ENCODE measurements at places on chromosomes 5 and 9. TPM values are rescaled to one million over a fixed set of nuclear protein-coding genes. Genes with fewer than 3 reads are reported as not detected.
A peak's percentile ranks its signal among the peaks of the same experiment; 100 is the strongest.

The SLC2A6 gene
- total RNA-seq = 21.1 TPM

The F2RL2 gene
- 26.0 TPM for total RNA-seq

The SNCAIP gene
- 0.84 TPM for total RNA-seq

The FRRS1L gene
- total RNA-seq = 1.1 TPM

The FOXD4L5 gene
- total RNA-seq = 0.11 TPM

The IL6ST gene
- total RNA-seq = 158 TPM

The RETREG1 gene
- 1.5 TPM for total RNA-seq

GRCh38 chr5:124126504-124127217 is 614.7 kb downstream of the CSNK1G3 start:
- no peak for DNase-seq

DNA sequence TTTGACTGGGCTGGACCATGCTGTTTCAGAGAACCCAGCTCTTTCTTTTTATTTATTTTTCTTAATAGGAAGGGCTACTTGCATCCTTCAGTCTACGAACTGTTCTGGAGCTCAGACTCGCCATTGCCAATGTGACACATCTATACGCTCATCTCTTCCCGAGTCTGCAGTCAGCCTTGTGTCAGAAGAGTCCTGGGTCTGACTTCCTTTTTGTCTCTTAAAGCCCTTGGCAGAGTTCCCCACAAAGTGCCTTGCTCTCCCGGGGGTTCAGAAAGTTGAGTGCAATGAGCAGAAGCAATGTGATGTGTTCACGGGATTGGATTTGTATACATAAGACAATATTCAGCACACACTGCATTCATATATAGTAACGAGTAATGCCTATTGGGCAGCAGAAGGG is 140.4 kb downstream of the ATPSCKMT start:
- DNase-seq = no peak

DNA sequence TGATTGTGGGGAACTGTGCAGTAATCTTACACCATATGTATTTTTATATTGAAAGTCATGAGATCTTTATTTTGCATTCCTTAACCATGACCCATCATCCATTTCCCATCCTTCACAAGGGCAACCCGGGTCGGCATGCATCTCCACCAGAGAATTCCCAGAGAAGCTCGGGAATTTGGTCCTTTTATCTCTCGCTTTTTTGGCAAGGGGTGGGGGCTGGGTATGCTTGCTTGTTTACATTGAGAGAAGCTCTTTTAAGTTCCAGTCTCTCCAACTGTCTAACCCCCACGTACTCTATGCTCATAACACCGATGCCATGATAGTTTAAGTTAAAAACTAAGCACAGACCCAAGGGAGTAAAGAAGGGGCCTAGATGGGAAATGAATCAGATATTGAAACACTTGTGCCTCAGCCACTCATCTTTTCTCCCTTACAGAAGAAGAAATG is 109.9 kb upstream of the NFIB start:
- DNase-seq = peak; percentile 77

- no peak for DNase-seq
These were observed 456.8 kb downstream of the EBF1 start for GRCh38 chr5:158642879-158643278.

DNA sequence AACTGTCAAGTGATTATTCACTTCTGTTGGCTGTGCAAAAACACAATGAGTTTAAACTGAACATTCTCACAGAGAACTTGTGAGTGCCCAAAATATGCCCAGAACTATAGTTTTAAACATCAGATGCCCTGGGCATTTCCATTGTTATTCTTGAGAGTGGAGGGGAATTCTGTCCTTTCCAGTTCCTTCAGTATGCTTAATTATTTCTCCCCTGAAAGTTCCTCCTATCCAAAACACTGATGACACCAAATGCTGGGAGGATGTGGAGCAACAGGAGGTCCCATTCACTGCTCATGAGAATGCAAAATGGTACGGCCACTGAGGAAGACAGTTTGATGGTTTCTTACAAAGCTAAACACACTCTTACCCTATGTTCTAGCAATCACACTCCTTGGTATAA is 55.5 kb downstream of the ROR2 start:
- no peak for DNase-seq

DNA sequence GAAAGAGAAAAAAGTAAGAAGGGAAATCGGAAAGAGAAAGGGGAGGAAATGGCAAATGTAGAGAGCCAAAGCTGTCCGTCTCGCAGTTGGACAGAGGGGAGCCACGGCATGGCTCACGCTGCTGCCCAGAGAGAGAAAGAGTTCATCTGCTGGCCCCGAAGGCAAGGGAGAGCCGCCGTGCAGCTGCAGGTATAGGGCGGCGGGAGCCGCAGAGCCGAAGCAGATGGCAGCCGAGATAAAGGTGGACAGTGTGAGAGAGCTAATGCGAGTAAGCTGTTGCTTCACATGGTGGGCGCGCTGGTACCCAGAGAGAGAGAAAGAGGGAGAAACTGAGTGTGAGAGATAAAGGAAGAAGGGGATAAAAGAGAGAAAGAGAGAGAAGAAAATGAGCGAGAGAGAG is 188.4 kb upstream of the PPP1R26 start:
- no peak for DNase-seq

DNA sequence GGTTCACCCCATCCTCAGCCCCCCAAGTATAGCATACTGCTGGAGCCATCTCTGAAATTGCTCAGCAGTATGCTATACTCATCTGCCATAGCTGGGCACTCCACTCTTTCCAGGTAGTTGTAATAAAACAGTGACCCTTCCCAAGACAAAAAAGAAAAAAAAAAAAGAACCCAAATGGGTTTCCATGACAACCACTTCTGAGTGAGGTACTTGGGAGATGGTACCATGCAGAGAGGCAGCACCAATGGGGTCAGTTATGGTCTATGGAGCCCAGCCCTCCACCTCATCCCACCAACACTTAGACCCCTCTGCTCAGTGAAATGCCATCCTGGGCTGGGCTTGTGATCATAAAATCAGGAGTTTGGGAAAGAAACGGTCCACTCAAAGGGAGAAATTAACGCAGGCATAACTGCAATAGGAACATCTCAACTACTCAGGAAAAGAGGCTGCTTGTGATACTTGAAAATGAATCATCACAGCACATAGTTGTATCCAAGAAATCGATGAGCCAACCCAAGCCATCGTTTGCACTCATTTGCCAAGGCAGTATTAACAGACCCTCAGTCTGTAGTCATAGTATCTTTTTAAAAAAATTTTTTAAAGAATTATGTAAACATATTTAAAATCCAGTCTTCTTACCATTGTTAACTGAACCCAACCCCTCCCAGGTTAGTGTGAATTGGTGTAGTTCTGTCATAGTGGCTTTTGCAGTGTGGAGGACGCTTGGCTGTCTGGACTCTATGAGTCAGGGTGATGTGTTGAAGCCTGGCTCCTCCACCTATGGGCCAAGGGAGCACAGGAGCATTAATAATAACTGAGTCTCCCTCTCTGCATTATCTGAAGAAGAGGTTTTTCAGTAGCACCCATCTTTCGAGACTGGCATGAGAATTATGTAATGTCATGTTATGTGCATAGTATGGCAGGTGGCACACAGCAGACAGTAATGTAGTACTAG is 402.7 kb downstream of the SPOCK1 start:
- peak; percentile 76 for DNase-seq

DNA sequence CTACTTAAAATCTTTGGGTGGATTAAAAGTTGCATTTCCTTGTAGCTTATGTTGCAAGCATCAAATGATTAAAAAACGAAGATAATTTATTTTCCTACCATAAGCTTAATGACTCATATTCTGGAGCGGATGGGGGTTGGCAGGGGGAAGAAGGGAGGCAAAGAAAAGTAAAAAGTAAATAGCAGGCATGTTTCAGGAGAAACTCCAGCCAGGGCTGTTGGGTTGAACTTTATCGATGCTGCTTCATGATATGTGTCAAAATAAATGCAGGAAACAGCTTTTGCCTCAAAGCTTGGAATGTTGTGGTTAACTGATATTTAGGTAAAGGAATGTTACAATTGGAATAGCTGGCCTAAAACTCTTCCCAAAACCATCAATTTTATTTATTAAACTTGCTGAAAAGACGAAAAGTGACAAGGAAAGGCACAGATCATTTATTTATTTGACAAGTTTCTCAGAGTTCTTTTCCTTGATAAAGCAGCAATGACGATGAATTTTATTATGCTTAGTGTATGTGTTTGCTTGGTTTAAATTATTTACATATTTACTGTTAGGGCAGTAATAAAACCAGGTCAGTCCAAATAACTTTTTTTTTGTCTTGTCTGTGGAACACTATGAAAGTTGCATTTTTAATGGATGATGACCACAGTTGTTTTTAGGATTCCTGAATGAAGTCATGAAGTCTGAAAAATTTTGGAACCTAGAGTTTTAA is 177.9 kb downstream of the PCSK1 start:
- peak; percentile 98 for DNase-seq

- DNase-seq = peak; percentile 88
These were observed 211.5 kb downstream of the GAPVD1 start for GRCh38 chr9:125472926-125473701.

- DNase-seq = no peak
These were observed 173.2 kb downstream of the SNCAIP start for GRCh38 chr5:122485226-122485625.

GRCh38 chr9:137589441-137590122 is 730 bp downstream of the ZMYND19 start:
- peak; percentile 3 for DNase-seq

GRCh38 chr9:135801070-135801469 is 99.1 kb downstream of the KCNT1 start:
- DNase-seq = no peak

GRCh38 chr9:98838155-98838867 is 30.8 kb downstream of the GALNT12 start:
- DNase-seq = no peak

DNA sequence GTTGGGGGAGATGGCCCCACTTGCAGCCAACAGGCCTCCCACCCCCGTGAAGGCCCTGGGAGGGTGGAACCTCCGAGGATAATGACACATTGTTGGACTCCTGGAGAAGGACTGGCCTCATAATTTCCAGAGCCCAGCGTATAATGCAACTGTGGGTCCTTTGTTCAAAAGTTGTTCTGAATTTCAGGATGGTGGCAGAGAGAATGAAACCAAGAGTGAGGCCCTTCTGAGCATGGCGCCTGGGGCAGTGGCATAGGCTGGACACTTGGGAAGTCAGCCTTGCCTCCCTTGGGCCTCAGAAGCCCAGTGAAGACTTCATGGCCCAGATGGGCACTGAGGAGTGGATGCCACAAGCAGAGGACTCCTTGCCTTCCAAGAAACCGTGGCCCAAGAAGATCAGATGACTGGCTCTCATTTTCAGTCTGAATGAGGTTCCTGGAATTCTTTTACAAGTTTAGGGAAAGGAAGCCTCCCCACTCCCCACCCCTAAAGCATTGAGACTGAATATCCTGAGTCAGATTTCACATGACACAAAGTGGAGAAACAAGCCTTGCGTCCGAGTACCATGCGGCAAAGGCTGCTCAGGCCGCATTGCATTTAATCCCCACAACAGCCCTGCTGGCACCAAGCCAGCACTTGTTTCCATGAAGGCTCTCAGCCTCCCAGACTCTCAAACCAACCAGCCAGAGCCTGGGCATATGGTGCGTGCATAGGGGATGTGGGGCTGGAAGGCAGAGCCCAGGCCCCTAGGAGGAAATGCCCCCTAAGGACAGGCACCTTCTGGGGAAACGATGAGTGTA is 96.7 kb upstream of the SMIM23 start:
- no peak for DNase-seq

GRCh38 chr9:97438666-97439065 is 26.8 kb downstream of the TDRD7 start:
- no peak for DNase-seq

DNA sequence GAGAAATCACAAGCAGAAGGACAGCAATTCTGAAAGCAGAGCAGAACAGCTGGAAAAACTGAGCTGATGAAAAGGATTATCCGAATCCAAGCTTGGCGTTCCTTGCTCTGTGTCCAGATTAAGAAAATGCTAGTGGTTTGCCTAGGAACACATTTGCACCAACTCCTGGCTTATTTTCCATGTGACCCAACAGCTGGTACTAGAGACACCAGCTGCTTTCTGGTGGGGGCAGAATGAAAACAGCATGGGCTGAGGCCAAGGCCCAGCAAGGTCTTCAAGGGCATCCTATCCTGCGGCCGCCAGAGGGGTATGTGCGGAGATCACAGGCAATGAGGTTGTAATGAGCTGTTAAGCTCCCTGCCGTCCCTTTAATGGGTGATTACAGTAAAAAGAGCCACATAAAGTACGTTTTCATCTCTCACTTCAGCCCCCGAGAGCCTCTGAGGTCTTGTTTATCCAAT is 131.5 kb downstream of the DOCK8 start:
- DNase-seq = no peak

DNA sequence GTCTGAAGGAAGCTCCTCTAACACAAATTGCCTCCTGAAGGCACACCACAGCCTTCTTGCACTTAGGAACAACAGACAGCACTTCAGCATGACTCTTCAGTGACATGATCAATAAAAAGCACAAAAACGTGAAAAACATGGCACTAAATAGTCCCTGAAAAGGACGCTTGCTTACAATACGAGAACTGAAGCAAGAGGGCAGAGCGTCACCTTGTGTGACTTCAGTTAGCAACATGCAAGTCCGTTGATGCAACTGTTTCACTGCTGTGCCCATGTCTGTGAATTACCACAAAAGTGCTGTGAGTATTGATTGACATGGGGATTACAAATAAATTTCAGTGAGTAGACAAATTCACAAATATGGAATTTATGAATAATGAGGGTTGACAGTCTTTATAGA is 219.9 kb upstream of the GAS1 start:
- DNase-seq = no peak

- DNase-seq = no peak
These were observed 51.7 kb downstream of the CPLANE1 start for GRCh38 chr5:37197340-37198050.

DNA sequence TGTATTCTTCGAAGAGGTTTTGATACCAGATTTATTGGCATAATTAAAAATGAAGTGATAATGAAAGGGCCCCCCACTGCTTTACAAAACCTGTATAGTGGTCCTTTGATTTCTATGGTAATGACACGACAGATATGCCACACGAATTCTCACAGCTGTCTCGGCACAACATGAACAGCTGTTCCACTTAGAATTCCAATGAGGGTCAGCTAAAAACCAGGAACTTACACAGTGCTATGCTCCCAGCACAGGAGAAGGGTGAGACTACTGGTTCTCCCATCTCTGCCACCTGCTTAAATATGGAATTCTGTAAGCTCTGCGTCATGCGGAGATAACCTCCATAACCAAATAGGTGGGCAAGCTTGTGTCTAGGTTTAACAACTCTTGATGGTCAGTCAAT is 183.0 kb upstream of the EFNA5 start:
- no peak for DNase-seq

DNA sequence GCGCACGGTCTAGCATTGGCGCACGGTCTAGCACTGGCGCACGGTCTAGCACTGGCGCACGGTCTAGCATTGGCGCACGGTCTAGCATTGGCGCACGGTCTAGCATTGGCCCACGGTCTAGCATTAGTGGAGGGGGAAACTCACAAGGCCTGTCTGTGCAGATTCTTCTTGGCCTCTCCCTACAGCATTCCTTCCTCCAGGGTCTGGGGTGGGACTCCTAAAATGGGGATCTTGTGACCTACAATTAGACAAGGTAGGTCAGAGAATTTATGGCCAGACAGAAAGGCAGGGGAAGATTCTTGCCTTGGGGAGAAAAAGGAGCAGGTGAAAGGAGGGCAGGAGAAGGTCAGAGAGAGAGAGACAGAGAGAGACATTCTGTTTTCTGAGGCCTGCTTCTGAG is 5.4 kb upstream of the GBGT1 start:
- no peak for DNase-seq

GRCh38 chr9:86115886-86116285 is 16.5 kb upstream of the GOLM1 start:
- DNase-seq = no peak

- DNase-seq = no peak
These were observed 426.5 kb upstream of the CD180 start for GRCh38 chr5:67623078-67623477.

- DNase-seq = peak; percentile 88
These were observed 342.9 kb upstream of the RPS23 start for GRCh38 chr5:82620957-82621600.

GRCh38 chr9:89839952-89840351 is 235.1 kb downstream of the GADD45G start:
- DNase-seq = no peak

Data from astrocyte (in vitro differentiated cells and primary cell).